T-helper 1 cell (primary cell): ENCODE measurements at places on chromosomes 6 and 20.
A peak's percentile ranks its signal among the peaks of the same experiment; 100 is the strongest.

- DNase-seq, result no peak
Measured at GRCh38 chr20:53205046-53205445, 232.9 kb downstream of the TSHZ2 start.

GRCh38 chr20:41191562-41192500 is 54.5 kb downstream of the PLCG1 start:
- no peak for DNase-seq

DNA sequence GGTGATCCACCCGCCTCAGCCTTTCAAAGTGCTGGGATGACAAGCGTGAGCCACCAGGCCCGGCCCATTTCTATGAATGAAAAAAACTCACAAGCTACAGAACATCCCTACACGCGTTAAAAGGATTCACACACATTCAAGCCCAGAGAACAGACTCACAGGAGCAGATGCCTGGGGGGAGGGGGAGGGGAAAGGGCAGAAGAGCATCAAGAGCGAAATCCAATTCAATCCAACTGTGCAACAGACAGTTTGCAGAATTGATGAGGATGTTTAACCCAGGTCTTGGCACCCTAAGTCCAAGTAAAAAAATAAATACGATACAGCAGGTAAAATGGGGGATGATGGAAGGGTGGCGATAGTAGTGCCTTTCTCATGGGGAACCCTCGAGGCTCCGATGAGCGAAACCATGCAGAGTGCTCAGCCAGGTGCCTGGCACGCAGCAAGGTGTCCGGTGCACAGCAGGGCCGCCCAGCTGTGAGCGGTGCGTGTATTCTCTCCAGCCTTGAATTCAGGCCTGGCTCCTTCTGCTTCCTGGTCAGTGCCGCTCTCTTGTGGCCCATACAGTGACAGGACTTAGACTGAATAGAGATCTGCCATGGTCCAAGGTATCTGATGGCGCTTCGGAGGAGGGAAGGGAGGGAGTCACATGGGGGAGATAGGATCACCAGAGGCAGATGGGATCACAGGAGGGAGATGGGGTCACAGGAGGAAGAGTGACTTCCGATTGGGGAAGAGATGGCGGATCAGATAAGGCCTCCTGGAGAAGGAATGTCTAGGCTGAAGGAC is 35.4 kb upstream of the ANGPT4 start:
- no peak for DNase-seq

GRCh38 chr6:127288705-127289104 is 22.0 kb downstream of the RNF146 start:
- no peak for DNase-seq

DNA sequence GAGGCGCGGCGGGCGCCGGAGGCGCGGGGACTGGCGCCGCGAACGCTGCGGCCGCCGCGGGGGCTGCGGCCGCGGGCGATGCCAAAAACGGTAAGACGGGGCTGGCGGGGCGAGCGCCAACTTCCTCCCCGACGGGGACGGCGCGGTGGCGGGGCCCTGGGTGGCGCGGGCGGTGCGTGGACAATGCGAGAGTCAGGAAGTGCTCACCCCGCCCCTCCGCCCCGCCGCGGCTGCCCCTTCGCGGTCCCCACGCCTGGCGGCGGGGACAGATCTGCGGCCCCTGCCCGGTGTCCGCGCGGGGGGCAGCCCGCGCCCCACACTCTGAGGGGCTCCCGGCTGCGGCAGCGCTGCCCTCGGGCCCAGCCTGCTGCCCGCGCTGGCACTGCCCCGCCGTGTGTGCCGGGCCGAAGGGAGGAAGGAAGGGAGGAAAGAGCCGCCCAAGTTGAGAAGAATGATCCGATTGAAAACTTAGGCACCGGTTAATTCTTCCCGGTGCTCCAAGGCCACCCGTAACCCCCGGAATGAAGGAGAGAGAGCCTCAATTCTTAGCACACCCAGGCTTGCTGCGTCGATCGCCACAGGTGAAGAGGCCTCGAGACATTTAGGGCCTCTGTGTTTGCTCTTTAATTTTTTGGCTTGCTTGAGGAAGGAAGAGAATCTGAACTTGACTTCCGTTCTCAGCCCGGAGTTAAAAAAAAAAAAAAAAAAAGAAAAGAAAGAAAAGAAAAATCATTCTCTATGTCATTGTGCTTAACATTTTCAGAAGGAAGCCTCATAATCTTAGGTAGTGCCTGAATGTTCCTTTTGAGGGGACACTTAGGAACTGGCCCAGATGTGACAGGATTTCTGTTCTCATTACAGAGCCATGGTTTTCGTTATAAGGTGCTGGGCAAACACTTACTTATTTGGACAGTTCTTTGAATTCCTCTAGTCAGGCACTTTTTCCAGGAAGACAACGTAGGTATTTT is 982 bp downstream of the HECA start:
- DNase-seq, result peak; percentile 66

- no peak for DNase-seq
Measured at GRCh38 chr6:41280381-41281057, 6.0 kb downstream of the TREM1 start.

DNA sequence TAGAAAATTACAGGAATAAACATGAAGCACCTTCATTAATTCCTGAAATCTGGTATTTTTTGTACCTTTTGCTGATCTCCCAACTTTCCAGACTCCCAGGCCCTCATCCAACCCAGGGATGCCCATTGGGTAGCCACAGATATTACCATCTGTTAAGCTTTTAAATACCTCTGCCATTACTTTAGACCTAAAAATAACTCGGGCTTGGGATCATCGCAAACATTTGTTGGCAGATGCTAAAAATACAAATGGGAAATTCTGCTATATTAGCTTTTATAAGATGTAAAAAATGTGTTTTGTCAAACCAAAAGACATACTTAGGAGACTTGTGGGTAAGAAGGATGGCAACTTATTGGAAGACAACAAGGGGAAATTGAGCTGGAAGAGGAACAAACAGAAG is 376.1 kb downstream of the CENPW start:
- DNase-seq, result no peak

- DNase-seq, result no peak
Measured at GRCh38 chr6:36769676-36770499, 69.4 kb downstream of the CPNE5 start.

DNA sequence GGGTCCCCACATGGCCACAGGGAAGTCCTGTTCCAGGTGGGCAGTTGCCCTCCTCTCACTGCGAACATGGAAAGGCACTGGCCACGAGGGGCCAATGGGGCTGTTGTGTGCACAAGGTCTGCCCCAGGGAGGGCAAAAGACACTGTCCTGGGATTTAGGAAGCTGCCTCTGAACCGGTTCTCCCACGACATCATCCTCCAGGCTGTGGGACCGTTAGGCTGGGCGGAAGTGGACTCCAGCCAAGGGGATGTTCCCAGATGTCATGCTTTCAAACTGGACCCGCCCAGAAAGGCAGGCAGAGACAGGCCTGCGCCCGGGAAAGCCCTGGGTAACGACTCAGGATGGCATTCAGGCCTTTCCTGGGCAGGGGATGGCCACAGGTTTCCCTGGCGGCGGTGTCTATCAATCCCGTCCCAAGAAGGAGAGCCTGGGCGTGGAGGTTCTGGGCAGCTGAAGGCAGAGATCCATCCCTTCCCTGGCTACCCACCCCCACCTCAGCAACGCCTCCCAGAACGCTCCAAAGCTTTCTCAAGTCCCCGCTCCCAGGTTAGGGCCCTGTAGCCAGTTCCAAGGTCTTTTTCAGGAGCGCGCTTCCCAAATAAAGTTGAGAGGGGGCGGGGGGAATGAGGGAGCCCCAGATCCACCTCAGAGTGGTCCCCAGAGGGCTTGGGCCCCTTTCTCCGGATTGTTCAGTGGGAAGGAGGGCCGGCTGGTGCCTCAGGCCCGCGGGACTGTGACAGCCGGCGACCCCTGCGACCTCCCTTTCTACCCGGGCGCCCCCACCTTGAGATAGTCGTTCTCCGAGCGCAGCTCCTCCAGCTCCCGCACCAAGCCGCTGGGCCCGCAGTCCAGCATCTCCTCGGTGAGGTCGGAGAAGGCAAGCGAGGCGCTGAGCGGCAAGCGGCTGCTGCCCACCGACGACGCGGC is 13.8 kb upstream of the TLDC2 start:
- no peak for DNase-seq

GRCh38 chr6:35737413-35738211 is 780 bp downstream of the ARMC12 start:
- no peak for DNase-seq

- no peak for DNase-seq
Measured at GRCh38 chr6:46676604-46677313, 10.9 kb upstream of the TDRD6 start.

DNA sequence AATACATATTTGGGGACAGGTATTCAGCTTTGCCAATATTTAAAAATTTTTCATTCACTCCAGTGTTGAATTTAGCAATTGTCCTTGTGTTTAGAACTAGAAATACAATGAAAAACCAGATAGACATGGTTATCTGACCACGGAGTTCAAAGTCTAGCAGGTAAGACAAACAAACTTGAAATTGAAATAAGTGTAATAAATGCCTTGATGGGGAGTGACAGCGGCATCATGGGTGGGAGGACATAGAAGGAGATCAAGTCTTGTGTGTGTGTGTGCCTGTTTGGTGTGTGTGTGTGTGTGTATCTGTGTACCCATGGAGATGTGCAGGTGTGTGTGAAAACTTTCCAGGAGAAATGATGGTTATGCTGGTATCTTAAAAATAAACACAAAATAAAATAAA is 750.0 kb upstream of the CITED2 start:
- no peak for DNase-seq

DNA sequence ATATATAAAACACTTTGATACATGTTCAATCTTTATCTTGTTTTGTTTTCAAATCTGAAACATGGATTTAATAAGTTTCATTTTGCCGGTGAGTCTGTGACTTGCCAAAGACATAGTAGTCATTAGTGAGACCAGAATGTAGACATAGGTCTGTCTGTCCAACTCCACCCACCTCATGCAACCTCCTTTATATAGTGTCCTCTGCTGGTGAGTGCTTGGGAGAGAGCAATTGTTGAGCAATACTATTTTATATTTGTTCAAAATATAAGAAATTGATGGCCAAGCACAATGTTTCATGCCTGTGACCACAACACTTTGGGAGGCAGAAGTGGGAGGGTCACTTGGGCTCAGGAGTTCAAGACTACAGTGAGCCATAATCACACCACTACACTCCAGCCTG is 10.8 kb upstream of the LY86 start:
- DNase-seq, result no peak

GRCh38 chr6:75085931-75086635 is 119.8 kb downstream of the COL12A1 start:
- no peak for DNase-seq

DNA sequence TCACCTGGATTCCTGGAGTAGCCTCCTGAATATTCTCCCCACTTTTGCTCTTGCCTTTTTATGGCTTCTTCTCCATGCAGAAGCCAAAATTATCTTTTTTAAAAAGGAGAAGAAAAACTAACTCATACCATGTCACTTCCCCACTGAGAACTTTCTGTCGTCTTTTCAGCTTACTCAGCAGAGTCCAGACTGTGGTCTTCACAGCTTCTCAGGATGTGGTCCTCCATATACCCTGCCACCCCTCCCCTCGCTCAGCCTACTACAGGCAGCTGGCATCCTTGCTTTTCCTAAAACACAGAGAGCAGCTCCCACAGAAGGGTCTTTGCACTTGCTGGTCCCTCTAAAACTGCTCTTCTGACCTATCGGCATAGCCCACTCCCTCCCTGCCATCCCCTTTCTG is 89.4 kb upstream of the ISM1 start:
- DNase-seq, result no peak

DNA sequence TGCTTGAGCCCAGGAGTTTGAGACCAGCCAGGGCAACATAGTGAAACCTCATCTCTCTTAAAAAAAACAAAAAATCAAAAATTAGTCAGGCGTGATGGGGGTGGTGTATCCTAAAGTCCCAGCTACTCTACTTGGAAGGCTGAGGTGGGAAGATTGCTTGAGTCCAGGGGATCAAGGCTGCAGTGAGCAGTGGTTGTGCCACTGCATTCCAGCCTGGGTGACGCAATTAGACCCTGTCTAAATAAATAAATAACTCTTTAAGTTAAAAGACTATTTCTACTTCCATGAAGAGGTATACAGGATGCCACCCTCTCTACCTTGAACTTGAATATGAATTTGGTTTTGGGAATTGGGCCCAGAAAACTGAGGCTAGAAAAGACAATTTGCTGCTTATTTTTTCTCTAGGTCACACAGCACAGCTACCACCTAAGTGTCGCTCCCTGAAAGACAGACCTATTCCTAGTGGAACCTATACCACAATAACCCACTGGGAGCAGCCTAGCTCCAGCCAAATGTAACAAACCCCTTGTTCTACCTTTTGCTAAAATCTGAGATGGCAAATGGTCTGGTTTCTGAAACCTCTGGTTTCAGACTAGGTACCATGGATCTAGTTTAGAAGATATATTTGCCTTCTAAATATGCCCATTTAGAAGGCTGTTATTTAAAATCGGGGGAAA is 35.2 kb downstream of the HMGCLL1 start:
- no peak for DNase-seq

DNA sequence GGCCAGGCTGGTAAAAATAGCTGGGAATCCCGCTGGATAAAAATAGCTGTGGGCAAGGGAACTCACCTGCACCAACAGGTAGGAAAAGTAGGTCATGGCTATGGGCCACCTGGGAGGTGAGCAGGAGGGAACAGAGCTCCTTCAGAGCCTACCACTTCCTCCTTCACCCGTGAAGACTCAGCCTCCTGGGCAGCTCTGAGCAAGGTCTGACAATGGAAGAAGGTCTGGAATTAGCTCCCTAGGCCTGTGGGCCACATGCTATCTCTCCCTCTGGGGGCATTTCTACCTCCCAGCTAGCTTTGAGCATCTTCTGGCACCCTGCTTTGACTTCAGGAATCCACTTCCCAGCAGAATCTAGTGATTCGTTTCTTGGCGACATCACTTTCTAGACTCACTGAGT is 153.9 kb downstream of the MRPL14 start:
- no peak for DNase-seq

DNA sequence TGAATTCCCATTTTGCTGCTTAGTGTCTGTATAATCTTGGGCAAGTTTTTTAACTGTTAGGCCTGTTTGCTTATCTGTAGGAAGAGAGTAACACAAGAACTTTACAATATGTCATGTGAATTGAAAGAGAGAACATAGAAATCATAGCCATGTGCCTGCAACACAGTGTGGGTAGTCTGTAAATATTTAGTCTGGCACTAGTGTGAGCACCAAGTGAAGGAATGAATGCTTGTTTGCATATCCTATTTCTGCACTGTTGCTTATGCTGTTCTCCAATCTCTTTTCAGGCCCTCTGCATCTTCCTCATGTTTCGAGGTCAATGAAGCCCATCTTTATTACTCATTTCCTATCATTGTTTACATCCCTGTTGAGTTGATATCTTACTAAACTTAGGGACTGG is 49.2 kb downstream of the CBFA2T2 start:
- DNase-seq, result no peak

DNA sequence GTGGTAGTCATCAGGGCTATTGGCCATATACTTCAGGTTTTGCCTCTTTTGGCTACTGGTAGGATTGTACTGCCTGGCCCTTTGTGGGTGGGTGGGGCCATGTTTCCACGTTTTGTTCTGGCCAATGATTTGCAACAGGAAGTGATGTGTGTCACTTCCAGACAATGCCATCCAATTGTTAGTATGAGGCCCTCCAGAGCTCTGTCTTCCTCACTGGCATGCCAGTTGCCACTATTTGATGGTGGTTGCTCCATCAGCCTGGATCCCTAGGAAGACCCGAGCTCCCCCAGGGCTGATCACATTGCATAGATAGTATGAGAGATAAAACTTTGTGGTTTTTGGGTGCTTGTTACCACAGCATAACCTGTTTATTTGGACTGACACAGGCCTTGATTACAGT is 7.7 kb upstream of the LRRN4 start:
- DNase-seq, result no peak
